ENCODE measurements at places on chromosomes 6 and 20.

DNA sequence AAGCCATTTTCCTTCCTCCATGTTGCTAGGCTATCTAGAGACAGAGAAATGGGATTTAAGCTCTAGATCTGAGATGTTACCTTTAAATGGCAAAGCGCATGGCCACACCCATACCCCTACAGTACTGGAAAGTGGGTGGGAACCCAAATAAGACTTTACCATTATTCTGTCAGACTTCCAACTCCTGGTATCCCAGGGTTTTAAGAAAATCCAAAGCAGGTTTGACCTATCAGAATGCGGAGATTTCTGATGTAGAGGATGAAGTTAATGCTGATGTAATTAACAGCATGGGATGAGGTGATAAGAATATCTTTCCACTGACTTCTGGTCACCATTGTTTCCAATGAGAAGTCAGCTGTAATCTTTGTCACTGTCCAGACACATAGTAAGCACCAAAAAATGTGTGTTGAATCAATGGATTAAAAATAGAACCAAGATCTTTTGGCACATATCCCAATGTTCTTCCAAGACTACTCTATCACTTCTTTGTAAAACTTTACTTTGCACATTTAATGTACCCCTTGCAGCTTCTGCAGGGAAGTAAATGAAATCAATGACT is 140.8 kb upstream of the INSM1 start:
- no peak for DNase-seq

- no peak for DNase-seq
These were observed 197.6 kb downstream of the DTNBP1 start for GRCh38 chr6:15465212-15465611.

DNA sequence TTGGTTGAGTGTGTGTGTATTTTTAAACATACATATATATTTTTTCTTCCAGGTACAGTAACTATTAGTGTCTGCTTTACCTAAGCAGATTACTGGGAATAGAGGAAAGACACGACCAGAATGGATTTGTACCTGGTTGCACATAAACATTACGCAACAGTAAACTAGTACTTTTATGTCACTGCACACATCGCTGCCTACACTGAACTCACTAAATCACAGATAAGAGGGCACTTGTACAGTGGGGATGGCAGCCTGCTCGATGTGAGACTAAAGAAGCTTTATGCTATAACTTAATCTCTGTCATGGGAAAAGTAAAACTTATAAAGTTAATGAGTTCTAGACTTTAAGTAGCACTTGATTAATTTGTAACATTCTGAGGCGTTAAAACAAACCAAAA is 89.5 kb upstream of the SIM1 start:
- no peak for DNase-seq

DNA sequence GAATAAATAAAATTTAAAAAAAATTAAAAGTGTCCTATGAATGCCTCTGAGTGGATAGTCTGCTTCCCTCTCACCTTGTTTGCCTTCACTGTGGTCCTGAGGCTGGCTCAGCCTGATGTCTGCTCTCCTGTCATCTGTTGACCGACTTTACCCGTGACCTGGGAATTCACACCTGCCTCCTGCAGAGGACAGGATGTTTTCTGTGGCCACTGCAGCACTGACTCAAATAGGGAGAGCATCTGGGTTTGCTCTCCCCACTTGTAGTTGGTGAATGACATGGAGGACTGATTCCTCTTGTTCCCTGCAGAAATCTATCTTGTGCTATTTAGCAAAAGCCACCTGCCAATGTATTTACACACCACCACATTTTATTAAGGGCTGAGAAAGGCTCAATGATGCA is 52.4 kb upstream of the ERVFRD-1 start:
- DNase-seq, result no peak

GRCh38 chr6:46734867-46735719 is at the start of gene PLA2G7:
PLA2G7 (minus strand) TSS chr6:46735375; CDS start chr6:46722891, 12,484 bp downstream.
- peak; percentile 2 for DNase-seq

GRCh38 chr6:39484276-39484675 is 161.8 kb upstream of the KCNK16 start:
- no peak for DNase-seq

- DNase-seq, result no peak
These were observed 312.3 kb upstream of the SUPT3H start for GRCh38 chr6:45689926-45690615.

DNA sequence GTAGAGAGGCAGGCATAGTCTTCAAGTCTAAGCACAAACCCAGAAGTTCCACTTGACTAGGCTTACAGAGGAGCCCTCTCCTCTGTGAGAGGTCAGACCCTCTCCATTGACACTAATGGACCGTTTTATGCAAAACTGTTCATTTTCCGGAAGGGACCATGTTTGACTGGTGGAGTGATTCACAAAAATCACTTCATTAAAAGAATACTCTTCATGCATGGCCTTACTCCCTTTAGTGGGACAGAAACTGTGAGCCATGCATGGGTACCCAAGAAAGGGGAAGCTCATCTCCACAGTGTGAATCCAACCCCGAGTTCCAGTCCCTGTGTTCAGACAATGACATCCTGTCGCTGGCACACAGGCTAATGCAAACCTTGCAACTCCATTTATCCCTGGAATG is 63.2 kb downstream of the OLIG3 start:
- DNase-seq, result no peak

- no peak for DNase-seq
These were observed 80.5 kb upstream of the SGK1 start for GRCh38 chr6:134398453-134398852.

GRCh38 chr6:32882879-32883250 is 28.9 kb downstream of the PSMB9 start:
- no peak for DNase-seq

DNA sequence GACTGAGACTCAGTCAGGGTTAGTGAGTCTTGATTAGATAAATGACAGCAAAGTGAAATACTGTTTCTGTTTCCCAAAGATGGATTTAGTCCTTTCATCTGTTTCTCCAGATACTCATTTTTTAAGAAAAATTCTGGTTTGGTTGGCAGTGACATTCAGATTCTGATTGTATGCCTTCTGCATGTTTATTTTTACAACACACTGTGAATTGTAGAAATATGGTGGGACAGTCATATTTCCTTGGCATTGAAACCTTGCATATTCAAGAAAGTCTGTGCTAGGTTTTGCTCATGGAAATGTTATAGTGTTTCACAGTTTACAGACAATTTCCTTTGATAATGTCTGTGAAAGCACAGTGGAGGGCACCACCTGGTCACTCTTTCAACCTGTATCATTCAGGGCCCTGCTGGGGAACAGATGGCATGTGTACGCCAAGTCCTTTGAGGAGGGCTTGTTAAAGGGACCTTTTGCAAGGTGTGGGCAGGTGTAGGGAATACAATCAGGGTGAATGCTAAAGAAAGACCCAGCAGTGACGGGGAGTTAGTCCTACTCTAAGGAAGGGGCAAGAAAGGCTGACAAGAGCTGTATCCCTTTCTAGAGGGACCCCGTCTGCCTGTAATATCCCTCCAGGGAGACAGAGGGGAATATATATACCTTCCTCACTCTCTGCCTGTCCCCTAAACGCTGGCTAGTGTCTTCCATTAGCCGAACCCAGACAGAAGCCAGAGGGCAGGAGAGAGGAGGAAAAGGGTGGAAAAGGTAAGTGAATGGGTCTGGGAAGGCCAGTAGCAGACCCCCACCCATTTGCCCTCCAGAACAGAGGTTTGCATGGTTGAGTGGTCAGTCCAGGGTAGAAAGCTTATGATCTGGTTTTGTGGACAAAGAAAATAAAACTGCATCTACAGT is 10.2 kb downstream of the PLCB4 start:
- DNase-seq, result no peak

DNA sequence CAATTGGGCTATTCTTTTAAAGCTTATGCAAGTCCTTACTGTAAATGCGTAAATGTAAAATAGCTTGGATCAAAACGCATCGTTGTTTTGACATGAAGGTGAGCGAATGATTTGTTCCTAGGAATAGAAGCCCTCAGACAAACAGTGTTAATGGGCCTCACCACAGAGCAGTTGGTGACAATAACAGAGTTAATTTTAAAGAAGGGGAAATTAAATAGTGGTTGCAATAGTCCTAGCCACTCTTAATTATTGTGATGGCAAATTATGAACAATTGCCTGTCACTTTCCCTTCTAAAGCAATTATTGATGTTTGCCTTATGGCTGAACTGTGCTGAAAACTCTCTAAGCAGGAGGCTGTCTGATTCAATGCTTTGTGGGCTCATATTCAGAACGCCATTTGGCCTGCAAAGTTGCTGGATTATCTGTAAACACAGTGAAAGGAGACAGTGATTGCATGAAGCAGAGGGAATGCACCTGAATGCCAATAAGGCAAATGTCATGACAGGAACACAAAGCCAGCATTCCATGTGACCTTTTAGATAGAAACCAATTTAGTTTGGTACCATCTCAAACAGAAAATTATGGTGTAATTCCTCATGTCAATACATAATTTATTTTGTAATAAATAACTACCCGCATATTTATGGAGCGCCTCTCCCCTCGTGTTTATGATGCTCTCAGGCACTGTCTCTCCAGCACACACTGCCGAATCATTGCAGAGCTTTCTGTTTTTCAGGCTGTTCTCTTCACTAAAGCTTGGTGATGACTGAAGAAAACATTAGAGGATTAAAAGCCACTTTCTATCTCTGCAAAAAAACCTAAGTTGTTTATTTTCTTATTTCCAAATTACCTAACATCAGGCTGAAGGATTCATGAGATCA is 387.5 kb downstream of the HACE1 start:
- no peak for DNase-seq

DNA sequence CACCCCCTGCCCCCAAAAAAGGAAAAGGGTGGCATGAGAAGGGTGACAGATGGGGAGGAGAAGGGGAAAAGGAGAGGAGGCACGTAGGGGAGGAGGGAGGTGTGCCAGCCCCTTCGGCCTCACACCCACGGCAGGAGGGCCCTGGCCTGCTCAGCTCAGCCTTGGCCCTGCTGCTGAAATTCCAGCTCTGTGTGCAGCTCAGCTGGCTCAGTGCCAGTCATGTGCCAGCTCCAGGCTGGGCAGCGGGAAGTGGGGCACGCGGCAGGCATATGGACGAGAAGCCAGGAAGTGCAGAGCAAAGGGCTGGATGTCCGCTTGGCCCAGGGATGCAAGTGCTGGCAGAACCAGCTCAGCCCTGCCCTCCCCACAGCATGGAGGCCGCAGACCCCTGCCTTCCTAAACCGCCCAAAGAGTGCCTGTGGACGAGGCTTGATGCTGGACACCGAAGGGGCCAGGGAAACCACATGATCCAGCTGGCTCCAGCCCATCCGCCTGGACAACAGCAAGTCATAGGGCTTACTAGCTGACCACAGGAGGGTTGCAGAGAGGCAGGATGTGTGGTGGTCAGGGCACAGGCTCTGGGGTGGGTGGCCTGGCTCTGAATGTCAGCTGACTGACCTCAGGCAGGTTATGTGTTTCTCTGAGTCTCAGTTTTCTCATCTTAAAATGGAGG is 60.2 kb downstream of the NOL4L start:
- DNase-seq, result no peak

GRCh38 chr6:106281661-106282060 is 43.9 kb downstream of the ATG5 start:
- DNase-seq, result no peak

GRCh38 chr6:85464722-85465150 is 14.9 kb downstream of the NT5E start:
- peak; percentile 15 for DNase-seq

DNA sequence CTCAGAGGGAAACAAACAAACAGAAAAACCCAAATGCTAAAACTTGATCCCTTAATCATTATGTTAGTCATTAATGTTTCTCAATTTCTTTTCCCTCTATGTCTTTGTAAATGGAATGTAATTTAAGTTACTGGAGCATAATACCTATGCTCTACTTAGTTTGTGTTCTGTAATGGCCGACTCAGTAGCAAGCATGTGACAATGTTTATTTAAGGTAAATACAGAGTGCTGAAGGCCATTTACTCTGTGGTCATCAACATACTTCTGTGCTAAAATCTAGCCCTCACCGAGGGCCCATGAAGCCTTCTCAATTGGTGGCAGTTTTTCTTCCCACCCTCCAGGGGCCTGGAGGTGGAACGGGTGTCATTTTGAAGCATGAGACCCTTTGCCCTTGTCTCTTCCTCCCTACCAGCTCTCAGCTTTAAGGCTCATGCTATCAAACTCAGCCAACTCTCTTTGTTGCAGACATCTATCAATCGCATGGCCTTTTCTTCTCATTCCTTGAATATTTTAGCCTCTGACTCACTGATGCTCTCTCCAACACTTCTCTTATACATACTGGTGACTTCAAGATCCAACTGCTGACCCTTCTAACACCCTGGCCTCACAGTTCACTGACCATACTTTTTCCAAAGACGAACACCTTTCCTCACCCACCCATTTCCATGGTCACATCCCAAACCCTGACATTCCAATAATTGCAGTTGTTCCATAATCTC is 48.2 kb downstream of the STX7 start:
- DNase-seq, result no peak

GRCh38 chr6:103085801-103086200 is 1692.3 kb downstream of the GRIK2 start:
- DNase-seq, result no peak

DNA sequence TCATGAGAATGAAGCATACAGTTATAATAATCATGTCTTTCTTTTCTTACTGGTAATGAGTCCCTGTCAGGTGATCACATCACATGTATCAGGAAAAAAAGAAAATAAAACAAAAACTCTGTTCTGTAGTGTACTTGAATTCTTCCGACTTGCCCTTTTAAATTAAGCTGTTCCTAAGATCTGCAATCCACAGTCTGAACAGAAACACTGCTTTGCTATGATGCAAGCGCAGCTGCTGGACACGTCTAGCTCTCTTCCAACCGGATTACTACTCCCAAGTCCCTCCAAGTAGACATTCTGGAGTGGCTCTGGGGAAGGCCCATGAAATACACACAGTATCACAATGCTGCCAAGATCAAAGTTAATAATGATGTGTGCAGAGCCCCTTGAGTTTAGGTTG is 83.7 kb downstream of the FYN start:
- DNase-seq, result no peak

DNA sequence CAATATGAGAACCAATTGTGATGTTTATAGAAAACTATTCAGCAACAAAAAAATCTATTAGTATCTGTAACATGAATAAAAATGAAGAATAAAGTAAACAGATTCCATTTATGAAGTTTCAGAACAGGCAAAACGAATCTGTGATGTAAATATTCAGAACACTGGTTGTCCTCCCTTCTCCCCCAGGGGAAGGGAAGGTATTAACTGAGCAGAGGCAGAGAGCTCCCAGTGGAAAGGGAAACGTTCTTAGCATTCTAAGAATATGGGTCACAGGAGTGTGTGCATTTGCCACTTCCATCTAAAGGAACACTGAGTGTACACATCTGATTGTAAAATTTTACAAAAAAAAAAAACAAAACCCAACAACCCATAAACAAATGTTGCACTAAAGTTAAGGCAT is 23.1 kb downstream of the SPAG4 start:
- no peak for DNase-seq

- no peak for DNase-seq
These were observed 2.5 kb downstream of the CST7 start for GRCh38 chr20:24951536-24952083.
